Left forelimb (tissue), 1 donor: ENCODE measurements at places on chromosomes 7 and 10.

DNA sequence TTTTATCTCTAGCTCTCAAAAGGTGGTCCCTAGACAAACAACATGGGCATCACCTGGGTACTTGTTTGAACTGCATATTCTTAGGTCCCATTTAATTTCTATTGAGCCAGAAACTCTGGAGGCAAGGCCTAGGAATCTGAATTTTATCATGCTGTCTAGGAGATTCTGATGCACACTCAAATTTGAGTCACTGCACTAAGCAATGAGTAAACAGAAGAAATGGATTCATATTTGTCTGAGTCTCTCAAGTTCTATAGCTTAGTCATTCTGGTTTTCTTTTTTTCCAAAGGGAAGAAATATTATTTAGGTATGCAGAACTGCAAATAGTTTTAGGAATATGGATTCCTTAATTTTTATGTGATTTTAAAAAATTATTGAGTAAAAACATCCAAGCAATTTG, 185.5 kb downstream of the SEMA3A start:
- no peak for DNase-seq

DNA sequence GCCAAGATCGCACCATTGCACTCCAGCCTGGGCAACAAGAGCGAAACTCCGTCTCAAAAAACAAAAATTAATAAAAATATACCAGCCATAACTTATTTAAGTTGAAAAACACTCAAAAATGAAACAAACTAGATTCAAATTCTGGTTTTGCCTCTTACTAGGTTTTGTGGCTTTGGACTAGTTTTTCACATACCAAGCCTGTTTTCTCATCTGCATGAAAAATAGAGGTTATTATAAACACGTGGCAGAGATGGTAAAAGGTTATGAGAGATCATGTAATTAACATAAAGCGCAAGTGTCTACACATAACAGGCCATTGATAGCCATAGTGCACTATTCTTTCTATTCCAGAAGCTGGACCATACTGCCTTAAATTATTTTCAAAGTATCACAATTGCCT, 35.5 kb upstream of the CABCOCO1 start:
- DNase-seq, result no peak

DNA sequence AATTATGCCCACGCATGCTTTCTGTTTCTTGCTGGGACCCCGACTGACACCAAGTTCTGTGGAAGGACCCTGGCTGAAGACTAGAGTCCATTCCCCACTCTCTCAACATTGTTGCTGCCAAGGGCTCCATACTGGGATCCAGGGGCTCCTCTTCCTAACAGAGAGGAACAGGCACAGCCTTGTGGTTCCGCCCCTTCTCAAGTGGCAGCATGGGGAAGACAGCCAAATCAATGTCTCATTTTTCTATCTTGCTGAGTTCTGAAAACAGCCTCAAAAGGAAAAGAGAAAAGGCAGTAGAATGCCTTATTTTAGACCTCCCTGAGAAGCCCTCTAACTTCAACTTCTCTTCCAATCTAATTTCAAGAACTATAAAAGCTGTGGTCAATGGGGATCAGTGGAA, 23.7 kb upstream of the LAMB1 start:
- no peak for DNase-seq

- no peak for DNase-seq
These were observed 224.4 kb downstream of the PTPRN2 start for GRCh38 chr7:158362912-158363905.

DNA sequence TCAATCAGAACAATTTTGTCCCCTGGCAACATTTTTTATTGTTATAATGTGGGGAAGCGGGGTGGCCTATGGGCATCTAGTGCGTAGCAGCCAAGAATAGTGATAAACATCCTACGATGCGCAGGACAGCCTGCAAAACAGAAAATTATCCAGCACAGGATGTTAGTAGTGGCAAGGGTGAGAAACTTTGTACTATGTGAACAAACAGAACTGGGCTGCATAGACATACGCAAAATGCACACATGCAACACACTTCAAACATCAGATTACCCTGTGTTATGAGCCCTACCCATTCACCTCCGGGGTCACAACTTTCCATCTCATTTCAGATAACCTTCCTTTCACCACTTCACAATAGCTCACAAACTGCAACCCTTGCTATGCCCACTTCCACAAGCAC, 3.1 kb downstream of the ZNF786 start:
- DNase-seq, result no peak

GRCh38 chr10:11824825-11825224, 1.7 kb downstream of the PROSER2 start:
- DNase-seq, result no peak

- DNase-seq, result no peak
These were observed 12.6 kb upstream of the WAC start for GRCh38 chr10:28520346-28520745.

- peak; percentile 69 for DNase-seq
These were observed 165.1 kb downstream of the GLRX3 start for GRCh38 chr10:130301021-130301892.

- no peak for DNase-seq
These were observed 110.4 kb downstream of the SFMBT2 start for GRCh38 chr10:7300384-7300971.

- DNase-seq, result no peak
These were observed 3.3 kb downstream of the PCDH15 start for GRCh38 chr10:54797636-54798321.

DNA sequence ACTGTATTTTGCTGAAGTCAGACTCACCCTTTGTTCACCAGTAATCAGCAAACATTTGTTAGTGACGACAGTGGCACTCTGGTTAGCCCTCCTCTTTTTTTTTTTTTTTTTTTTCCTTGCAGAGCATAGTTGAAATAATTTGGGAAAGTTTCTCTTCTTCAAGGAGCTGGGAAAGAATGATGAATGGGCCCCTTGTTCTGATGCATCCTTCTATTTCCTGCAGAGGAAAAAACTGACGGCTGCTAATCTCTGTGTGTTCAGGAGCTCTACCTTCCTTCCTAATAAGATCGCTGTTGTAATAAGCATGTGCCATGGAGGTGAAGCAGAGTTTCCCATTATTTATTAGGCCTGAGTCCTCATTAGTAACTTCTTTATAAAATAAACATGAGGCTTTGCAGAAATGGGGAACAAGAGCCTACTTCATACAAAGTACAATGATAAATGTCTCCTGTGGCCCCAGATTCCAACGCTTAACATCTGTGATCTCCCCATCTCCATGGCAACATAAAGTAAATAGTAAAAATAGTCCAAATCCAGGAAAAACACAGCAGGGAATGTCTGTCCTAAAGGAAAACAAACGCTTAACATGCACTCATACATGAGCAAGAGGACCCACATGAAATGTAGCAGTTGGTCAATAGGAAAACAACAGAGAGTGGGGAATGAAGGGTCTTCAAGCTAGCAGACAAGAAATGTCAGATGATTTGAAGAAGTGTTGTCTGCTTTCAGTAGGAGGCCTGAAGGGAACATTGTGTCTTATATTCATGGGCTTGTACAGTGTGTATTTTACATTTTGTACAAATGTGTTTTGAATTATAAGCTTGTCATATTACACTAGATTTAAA, 59.1 kb upstream of the CALD1 start:
- no peak for DNase-seq

GRCh38 chr7:65809259-65809981, 63.5 kb upstream of the VKORC1L1 start:
- no peak for DNase-seq

- DNase-seq, result no peak
These were observed 23.3 kb upstream of the TPST1 start for GRCh38 chr7:66181845-66182244.

DNA sequence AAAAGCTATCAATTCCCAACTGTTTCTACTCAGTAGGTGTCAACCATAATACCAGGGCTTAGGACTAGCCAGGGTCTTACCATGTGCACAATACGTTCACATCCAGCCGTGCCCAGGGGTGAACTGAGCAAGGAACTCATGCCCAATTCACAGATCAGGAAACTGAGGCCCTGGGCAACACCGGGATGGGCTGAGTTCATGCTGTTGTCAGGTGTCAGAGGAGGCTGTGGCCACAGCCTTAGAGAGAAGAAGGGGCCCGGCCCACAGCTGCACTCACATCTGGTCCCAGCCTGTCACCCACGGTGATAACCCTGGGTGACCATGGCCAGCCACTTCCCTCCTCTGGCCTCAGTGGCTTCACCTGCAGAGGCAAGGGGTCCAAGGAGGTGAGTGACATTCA, 92.0 kb downstream of the FAM53B start:
- DNase-seq, result no peak

DNA sequence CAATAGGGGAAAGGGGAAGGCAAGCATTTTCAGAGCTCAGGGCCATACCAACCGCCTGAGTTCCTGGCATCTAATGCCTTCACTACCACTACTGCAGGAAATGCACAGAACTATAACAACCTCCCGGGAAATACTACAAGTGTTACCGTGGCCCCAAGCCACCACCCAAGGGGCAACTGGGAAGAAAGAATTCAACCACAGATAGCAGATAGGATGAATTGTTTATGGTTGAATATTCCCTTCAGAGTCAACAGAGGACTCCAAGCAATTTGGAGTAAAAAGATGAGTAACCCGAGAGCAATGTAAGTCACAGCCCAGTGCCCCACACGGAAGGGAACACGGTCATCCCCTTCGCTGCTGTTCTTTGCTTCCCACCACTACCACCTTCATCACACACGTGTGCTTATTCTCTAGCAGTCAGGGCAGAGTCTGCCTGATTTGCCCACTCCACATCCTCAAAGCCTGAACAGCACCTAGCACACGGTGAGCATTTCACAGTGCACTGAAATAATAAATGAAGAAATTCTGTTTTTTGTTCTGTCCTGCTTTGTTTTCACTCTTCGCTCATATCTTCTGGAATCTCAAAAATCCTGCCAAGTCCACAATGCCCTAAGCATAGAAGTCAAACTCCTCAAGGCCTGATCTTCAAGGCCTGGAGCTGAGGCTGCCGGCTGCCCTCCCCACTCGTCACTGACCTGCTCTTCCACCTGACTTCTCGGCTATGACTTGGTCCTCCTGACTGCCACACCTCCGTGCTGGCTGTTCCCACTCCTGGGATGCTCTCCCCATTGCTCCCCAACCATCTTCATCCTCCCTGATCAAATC, 221.1 kb downstream of the KCNMA1 start:
- no peak for DNase-seq

DNA sequence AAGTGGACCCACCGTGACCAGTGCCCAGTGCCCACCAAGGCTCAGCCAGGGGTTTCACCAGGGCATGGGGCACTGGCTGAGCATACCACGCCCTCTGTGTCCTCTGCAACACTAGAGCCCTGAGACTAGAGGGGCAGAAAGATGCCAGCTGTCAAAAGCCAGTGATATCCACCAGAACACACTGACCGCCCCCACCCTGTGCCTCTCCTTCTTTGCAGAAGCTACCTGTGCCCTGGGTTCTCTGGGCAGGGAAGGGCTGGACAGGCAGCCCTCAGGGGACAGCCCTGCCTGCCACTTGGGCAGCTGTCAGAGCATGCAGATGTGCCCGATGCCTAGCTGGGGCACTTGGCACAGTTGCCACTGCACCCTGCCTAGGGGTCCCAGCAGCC, 494 bp downstream of the VSIR start:
- DNase-seq, result no peak

DNA sequence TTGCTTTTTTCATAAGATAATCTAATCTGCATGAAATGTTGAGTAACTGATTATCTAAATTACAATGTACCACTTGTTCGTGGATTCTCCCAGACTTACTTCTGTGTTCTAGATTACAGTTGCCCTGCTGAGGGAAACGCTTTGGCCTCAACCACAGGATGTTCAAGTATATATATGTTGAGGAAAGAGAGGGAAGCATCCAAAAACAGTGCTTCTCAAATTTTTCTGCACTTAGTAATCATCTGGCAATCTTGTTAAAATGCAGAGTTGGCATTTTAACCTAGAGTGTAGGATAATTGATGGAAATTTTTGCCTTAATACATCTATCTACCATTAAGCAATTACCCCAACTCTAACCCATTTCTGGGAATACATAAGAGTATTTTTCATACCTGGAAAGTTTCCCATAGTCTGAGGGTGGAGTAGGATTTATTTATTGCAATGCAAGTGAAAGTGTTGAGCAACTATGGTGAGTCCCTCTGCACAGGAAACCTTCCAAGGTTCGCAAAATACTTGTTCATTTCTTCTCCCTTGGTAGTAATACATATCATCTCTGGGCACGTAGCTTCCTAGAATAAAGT, 59.6 kb upstream of the C1GALT1 start:
- DNase-seq, result no peak

- no peak for DNase-seq
These were observed 500.9 kb downstream of the NEBL start for GRCh38 chr10:20396205-20396604.

DNA sequence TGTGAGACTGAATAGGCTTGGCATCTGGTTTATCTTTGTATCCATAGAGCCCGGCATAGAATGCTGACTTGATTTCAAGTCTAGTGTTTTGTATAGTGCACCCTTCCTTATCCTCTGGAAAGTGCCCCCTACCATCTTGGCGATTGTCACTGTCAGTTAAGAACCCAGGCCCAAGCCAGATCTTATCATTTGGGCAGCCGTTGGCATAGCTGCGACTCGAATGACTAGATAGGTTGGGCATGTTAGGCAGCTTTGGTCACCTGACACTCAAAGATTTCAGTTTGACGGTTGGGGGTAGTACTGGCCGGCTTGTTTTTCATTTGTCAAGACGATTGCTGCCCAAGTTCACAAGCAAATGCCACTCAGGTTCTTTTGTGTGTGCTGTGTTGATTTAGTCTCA, 6.6 kb downstream of the NIPSNAP2 start:
- no peak for DNase-seq

DNA sequence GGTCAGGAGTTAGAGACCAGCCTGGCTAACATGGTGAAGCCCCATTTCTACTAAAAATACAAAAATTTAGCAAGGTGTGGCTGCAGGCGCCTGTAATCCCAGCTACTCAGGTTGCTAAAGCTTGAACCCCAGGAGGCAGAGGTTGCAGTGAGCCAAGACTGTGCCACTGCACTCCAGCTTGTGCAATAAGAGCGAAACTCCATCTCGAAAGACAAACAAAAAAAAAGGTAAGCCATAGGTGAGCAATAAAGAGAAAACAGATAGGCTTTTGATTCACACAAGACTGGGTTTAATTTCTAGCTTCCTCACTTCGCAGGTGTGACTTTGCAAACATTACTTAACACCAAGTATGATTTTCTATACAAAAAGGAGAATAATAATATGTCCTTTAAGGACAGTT, 72.3 kb upstream of the ACBD5 start:
- DNase-seq, result no peak

DNA sequence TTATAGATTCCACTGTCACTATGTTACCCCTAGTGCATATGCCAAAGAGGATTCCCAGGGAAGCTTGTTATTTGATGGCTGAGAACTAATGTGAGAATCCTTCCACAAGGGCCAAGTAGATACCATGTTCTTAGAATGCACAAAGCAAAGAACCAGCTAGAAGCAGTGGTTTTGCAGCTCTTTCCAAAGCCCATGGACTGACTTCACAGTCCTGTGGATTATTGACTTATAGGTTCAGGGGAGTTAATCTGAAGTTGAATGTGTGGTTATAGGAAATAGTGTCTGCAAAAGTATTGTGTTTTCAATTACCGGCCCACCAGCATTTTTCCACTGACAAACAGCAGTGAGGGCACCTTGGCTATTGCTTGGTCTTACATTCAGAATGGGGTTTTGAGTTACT, 28.2 kb downstream of the TIMM23 start:
- DNase-seq, result no peak
